ENCODE measurements at places on chromosomes 12 and 14.

GRCh38 chr12:22480016-22480415 lies 64.3 kb downstream of the C2CD5 start:
- no peak for DNase-seq

GRCh38 chr14:74871819-74872218 lies 4.1 kb downstream of the PROX2 start:
- DNase-seq, result no peak

GRCh38 chr12:108567406-108568337 lies 5.3 kb downstream of the ISCU start:
- DNase-seq, result no peak

GRCh38 chr14:33363682-33364081 lies 425.0 kb downstream of the NPAS3 start:
- DNase-seq, result no peak

DNA sequence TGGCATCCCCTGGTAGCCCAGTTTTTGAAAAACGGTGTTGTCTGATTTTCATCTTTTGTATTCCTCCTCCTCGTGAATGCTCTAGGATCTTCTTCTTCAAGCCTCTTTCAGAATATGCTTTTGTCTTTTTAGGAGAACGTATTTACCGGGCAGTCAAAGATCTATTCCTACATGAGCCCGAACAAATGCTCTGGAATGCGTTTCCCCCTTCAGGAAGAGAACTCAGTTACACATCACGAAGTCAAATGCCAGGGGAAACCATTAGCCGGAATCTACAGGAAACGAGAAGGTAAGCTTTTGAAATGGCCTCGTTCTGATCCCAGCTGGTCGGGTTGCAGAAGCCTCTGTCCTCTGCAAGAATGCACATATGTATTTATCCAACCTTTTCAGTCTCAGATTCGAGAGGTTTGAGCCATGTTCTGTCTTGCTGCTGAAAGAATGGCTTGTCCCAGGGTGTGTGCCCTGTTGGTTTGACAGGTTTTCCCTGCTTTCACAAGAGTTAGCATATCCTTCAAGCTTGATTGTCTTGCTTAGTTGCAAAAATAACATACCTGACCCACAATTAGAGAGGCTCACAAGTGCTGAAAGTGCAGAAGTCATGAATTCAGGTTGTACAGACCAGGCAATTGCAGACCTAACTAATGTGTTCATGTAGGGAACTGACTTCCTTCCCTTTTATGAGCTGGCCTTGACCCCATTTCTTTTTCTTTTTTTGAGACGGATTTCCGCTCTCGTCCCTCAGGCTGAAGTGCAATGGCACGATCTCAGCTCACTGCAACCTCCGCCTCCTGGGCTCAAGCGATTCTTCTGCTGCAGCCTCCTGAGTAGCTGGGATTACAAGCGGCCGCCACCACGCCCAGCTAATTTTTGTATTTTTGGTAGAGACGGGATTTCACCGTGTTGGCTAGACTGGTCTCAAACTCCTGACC lies 6.8 kb downstream of the KMT5A start:
- no peak for DNase-seq

DNA sequence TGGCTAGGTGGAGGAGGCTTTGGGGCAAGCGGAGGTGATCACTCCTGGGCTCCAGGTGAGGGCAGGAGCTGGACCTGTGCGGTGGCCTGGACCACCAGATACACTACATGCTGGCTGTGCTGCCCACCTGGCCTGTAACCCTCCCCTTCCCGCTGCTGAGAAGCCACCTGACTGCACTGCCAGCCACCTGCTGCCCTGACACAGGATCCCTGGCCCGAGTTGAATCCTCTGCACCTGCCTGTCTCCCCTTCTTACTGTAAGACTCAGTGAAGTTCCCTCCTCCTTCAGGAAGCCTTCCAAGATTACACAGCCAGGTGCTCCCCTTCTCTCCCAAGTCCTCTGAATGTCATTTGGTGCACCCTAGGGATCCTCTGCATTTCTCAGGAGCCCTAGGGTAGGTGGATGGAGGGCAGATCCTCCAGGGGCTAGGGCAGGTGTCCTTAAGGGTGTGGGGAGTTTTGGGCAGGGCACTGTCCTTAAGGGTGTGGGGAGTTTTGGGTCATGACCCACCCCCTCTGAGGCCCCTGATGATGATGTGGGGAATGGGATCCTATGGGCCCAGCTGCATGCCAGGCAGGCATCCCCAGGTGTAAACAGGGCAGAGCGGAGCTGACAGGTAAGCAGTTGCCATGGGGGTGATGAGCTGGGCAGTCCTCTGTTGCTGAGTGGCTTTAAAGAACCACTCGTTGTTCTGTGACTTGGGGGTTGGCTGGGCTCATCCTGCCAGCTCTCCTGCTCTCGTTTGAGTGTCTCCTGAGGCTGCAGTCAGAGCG lies 6.7 kb upstream of the MTA1 start:
- no peak for DNase-seq

DNA sequence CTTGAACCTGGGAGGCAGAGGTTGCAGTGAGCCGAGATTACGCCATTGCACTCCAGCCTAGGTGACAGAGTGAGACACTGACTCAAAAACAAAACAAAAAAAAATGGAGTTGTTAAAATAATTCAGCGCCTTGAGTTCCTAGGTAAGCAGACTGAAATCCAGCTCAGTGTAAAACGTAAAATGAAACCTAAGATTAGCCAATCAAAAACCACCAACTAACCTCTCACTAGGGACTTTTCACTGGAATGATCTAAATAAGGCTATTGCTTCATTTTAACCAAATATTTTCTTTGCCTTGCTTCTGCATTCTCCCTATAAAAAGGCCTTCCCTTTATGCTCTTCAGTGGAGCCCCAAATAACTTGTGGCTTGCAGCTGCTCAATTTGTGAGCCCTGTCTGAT lies 91.6 kb upstream of the HIF1A start:
- no peak for DNase-seq

DNA sequence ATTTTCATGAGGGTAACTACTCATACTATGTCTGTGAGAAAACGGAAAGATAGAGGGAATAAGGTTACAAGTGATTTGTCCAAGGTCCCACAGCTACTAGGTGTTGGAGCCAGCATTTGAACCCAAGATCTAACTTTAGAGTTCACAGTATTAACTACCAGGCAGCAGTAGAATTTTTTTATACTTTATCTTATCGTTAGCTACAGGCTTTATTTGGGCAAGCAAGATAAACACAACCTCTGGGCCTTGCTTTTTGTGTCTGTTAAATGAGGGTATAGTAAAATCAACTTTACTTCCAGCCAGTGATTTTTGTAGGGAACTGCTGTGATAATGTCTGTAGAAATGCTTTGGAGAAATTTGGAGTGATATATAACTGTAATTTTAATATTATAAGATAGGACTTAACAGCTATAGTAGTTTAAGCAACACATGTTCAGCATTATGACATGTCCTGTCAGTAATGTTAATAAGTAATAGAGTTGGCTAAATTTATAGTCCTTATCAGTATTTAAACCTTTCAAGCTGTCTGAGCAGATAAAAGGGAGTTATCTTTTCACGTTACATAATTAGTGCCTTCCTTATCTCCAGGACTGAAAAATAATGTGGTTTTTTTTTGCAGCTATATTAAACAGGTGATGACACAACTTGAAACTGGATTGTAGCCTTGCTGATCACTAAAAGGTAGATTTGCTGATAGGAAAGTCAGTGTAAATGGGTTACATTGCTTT lies 12.8 kb downstream of the LEMD3 start:
- no peak for DNase-seq

DNA sequence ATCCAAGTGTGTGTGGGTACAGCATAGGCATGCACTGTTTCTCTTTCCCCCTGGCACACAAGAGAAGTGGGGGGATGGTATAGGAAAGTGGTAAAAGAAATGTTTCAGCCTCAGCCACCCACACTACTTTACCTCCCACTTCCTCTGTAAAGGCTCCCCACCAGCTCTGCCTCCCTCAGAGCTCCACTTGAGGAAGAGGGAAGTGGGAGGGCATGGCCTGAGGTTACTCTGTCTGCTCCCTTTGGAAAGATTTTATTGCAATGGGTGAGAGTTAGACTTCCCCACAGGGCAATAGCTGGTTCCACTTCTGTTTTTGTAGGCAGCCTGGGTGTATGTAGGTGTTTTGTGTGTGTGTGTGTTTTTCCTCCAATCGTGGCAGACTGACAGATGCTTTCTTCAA lies 145.3 kb downstream of the SSPN start:
- no peak for DNase-seq

DNA sequence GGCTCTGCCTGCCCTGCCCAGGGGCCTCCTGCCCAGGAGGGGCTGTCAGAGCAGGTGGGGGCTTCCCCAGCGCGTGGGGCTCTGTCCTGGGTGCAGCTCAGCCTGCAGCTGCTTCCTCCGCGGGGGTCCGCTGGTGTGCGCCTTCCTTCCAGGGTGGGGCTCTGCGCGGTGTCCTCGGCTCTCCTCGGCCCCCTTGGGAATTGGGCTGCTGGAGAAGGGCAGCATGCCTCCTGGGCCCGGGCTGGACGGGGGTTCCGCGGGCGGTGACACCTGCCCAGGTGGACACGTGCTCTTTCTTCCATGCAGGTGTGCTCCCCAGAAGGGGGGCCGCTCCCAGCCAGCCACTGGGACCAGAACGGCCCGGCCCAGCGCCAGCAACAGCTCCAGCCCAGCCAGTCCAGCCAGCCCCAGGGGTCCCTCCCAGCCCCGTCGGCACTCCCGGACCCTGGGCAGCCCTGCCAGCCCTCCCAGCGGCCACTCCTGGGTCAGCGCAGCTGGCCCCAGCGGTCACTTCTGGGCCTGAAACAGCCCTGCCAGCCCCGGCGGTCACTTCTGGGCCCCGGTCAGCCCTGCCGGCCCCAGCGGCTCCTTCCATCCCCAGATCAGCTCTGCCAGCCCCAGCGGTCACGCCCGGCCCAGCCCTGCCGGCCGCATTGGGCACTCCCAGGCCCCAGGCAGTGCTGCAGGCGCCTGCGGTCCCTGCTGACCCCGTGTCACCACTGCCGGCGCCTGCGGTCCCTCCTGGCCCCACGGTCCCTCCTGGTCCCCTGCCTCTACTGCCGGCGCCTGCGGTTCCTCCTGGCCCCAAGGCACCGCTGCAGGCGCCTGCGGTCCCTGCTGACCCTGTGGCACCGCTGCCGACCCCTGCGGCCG lies 19.1 kb downstream of the FBRSL1 start:
- DNase-seq, result no peak

GRCh38 chr12:125377093-125377492 lies 311.9 kb downstream of the AACS start:
- no peak for DNase-seq

- no peak for DNase-seq
These were observed 27.7 kb downstream of the PKP2 start for GRCh38 chr12:32868885-32869284.

- DNase-seq, result no peak
These were observed 66.9 kb downstream of the METTL25 start for GRCh38 chr12:82425241-82425640.

DNA sequence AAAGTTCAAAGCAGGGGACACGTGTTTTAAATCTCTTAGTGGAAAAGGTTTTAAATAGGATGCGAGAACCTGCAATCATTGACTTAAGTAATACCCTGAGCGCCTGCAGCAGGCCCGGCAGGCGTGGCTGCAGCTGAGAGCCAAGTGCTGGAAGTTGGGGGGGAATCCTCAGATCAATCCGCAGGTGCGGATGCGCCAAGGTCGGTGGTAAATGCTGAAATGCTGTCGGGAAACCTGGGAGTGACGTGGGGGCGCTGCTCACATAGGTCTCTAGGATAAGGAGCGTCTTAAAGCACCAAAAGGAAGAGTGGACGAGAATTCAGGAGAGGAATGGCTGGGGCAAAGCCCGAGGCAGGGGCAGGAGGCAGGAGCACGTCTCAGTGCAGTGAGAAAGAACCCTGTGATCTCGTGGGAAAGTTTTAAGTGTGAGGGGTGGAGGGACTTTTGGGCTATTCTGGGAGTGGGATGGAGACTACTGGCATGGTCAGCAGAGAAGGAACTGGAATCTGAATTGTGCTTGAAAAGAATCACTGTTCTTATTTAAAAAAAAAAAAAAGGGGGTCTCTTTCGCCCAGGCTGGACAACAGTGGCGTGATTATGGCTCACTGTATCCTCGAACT lies 883 bp upstream of the CDCA4 start:
- no peak for DNase-seq

GRCh38 chr14:70130482-70130881 lies 58.3 kb downstream of the SLC8A3 start:
- DNase-seq, result no peak

GRCh38 chr14:81127785-81128184 lies 93.0 kb downstream of the GTF2A1 start:
- no peak for DNase-seq

DNA sequence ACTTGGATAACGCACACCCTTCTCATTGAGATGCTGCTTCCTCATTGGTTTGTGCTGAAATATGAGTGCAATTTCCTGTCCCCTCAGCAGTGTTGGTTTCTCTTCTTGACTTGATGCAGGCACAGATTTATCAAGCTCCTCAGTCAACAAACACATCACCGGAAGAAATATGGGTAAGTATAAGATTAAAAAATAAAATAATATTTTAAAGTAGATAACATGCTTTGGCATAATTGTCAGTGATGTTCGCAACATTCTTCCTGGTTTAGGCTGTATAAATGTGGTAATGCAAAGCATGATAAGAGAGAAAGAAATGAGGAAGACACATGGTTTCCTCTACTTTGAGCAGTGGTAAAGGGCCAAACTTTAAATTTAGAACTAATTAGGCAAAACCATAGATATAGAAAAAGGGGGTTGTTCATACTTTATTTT lies at the start of gene GPR65:
TSS of gene GPR65 (plus strand) at position 86 of the 432 bp plus-strand sequence. CDS start 5,713 bp downstream, outside the sequence.
- DNase-seq, result peak; percentile 21

DNA sequence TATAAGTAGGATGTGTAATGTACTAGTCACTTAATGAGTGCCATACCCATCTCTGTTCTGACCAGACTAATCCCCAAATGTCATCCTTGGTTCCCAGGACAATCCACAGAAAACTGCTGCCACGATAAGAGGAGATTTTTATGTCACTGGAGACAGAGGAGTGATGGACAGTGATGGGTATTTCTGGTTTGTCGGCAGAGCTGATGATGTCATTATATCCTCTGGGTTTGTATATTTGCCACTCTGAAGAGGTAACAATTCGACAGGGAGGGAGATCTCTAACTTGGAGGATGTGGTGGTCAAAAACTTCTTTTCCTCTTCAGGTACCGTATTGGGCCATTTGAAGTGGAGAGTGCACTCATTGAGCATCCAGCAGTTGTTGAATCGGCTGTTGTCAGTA lies 20.3 kb downstream of the ACSM4 start:
- DNase-seq, result no peak

DNA sequence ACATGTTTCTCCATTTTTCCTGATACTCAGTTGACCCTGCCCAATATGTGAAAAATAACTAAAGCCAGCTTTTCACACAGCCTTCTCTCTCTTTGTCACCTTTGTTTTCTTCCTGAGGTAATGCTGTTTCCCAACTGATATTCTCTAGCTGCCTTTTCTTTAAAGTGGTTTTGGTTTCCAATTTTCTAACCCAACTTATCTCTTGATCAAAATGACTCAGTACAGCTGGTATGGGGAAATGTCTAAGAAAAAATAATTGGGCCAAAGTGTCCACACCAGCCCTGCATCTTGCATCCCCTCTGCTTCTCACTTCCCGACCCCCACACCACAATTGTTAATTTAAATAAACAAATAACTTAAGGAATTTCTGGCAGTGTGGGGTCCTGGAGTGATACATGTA lies 193.8 kb downstream of the SYT1 start:
- no peak for DNase-seq

GRCh38 chr14:52220924-52221811 lies 46.3 kb upstream of the PTGDR start:
- no peak for DNase-seq
